ENCODE measurements at places on chromosomes 7 and 10.

DNA sequence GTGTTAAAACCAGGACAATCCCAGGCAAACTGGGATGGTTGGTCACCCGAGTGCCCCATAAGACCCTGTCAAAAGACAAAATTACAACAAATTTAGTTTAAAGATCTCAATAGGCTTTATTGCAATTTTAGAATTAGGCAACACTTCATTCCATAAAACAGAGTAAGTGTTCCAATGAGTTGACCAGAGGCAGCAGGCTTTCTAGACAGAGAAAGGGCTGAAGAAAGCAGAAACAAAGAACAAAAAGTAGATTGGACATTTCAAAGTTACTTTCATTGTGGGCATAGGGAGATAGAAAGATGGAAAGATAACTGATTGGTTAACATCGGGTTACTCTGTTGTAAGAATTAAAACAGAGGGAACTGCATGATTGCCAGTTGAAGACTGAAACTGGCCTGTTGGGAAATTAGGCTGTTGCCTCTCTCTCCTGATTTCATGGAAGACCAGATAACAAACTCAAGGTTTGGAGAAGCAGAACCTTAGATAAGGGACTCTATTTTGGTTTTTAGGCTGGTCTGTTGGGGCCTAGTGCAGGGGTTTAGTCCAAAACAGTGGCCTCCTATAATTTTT is 36.3 kb downstream of the ENTPD1 start:
- no peak for DNase-seq

DNA sequence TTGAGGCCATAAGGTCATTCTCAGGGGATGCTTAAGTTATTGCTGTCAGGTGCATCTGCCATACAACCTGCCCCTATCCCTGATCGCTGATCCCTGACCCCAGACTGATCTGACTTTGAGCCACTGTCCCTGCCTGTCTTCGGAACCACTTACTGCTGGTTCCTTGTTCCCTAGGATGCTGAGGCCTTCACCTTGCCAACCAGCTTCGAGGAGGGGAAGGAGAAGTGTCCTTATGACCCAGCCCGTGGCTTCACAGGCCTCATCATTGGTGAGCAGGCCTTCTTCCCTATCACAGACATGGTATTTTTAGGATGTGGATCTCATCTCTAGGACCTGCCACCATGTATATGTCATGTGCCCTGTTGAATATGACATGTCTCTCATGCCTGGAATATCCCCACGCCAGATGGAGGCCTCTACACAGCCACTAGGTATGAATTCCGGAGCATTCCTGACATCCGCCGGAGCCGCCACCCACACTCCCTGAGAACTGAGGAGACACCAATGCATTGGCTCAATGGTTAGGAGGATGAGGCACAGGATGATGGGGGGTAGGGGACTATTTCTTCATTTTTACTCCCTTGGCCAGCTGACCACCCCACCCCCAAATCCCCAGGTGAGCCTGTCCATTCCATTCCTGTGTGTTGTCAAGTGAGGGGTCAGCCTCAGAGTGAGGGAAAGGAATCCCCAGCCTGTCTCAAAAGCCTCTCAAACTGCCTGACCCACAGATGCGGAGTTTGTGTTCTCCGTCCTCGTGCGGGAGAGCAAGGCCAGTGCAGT is 9.0 kb downstream of the MRPL43 start:
- DNase-seq, result no peak

- no peak for DNase-seq
Observed at GRCh38 chr7:88789480-88790064, 6.0 kb downstream of the TEX47 start.

GRCh38 chr7:138167869-138168296 is 91.6 kb downstream of the AKR1D1 start:
- DNase-seq, result no peak

DNA sequence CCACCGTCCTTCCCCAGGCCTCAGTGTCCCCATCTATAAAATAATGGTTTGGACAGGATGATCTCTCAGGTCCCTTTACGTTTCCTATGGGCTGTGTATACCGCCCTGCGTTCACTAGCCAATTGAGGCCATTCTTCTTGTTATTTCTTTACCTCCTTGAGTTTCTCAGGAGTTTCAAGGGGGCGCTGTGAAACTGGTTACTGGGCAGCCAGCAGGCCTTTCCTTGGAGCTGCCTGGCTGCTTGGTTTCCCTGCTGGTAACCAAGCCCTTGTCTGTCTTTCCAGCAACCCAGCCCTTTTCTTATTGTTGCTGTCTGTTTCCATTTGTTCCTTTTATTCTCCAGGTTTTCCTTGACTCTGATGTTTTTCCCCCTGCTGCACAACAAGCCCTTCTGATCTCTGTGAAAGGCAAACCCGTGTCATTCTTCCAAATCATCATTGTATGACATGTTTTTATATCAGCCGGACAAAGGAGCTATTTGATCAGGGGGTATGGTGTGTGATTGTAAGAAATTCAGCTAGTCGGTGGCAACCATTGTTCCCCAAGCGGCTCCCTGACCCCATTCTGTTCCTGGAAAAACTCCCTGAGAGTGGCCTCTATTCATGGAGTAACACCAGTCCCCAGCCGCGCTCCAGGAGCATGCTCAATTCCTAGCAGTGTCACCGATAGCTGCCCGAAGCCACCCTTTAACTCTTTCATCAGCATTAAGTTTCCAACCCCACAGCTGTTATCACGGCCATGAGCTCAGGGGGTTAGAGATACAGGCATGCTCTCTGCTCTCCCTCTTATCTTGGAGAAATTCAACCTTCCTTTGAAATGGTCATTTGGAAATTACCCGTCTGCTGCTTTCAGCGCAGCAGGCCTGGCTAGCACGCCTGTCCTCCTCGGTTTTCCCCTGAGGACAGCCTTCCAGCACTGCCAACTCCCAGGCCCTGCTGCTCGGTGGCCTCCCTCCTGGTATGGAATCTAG is 26.6 kb downstream of the FGF8 start:
- no peak for DNase-seq

DNA sequence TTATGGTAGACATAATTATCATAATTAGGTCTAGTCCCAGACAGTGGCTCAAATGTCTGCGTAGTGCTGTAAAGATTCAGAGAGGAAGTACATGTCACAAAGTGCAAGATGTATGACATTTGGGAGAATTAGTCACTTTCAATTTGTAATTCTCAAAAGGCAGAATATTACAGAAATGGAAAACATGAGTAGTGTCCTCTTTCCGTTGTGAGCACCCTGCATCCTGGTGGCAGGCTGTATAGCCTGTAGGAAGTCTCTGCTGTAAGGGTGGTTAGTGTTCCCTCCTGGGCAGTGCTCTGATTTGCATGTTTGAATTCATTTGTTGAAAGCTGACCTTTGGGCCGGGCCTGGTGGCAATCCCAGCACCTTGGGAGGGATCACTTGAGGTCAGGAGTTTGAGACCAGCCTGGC is 17.0 kb downstream of the CDK14 start:
- no peak for DNase-seq

- no peak for DNase-seq
Observed at GRCh38 chr7:147153571-147153970, 1037.0 kb downstream of the CNTNAP2 start.

DNA sequence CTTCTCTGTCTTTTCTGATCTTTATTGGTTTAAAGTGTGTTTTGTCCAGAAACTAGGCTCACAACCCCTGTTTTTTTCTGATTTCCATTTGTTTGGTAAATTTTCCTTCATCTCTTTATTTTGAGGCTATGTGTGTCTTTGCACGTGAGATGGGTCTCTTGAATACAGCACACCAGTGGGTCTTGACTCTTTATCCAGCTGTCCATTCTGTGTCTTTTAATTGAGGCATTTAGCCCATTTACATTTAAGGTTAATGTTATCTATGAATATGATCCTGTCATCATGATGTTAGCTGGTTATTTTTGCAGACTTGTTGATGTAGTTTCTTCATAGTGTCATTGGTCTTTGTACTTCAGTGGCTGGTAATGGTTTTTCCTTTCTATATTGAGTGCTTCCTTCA is 10.1 kb downstream of the TEX36 start:
- no peak for DNase-seq

- DNase-seq, result no peak
Observed at GRCh38 chr7:30743371-30744074, 8.4 kb upstream of the INMT start.

DNA sequence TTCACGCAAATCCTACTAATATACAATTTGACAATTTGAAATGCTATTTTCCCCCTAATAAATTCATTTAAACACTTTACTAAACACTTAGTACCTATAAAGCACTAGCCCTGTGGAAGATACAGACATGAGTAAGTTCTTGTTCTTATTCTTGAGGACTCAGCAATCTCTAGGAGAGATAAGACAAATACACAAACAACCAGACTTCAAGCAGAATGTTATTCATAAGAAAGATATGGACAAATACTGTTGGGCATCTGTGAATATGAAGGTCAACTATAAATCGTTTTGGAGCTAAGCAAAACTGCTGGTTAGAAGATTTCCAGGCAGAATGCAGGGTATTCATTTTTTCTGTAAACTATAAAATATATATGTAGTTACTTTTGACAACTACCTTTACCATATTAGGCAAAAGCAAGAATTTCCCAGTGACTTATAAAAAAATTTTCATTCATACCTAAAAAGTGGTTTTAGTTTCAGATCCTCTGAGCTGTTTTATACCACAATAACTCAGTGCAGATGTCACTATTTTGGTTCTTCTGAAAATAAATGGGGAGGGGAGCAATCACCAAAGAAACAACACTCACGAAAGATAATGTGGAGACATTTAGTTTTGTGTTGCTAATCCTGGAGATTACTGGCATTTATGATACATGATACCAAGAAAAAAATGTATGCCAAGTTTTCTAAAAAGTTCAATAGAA is 3.8 kb downstream of the VPS41 start:
- DNase-seq, result no peak

DNA sequence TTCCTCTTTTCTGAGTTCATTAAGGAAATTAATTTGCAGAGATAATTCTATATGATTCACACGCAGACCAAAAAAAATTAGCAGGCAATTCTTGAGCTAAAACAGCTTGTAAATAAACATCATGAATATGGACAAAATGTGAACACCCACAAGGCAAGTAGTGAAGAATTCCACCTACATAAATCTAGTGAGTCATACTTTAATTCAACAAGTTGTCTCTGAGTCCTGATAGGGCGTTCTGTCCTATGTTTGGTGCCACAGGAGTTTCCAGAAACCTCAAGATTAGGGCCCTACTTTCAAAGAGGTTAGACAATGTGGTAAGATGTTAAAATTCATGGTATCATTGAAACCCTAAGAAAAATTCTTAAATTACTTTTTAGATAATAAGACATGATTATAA is 122.3 kb downstream of the SGMS1 start:
- DNase-seq, result no peak

DNA sequence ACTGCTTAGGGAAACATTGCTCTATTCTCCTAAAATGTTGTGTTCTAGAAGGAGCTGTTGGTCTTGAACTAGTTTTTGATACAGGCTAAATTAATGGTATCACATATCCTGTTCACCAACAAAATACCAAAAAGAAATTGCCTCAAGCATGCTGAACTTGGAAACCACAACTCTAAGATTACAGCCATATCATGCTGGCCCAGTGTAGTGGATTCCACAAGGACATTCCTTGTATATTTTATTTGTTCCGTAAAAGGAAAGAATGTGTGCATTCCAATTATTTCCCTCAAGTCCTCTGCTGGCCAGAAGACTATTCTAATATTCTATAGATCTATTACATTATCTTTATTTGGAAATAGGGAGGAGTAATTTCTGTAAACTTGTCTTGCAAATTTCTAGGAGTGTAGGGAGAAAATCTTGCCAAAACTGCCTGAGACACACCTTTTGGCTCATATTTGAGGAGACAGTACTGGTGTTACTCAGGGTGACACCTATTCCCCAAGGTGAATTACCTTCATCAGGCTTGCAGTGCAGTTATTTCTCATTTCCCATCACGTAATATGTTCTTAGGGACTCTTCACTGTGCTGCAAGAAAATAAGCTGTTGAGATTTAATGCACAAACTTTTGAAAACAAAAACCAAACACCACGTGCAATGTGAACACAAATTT is 1.9 kb upstream of the NEBL start:
- no peak for DNase-seq

DNA sequence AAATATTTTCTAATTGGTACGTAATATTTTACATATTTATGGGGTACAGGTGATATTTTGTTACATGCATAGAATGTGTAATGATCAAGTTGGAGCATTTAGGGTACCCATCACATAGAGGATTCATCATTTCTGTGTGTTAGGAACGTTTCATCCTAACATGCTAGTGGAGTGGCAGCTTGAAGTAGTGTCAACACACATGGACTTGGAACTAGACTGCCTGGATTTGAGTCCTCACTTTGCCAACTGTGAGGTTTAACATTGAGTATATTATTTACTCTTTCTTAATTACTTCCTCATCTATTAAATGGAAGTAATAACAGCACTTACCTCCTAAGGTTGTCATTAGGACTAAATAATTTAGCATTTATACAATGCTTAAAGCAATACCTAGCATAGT is 241.9 kb downstream of the PLXDC2 start:
- no peak for DNase-seq

GRCh38 chr7:55124989-55125875 is 106.4 kb downstream of the EGFR start:
- no peak for DNase-seq

DNA sequence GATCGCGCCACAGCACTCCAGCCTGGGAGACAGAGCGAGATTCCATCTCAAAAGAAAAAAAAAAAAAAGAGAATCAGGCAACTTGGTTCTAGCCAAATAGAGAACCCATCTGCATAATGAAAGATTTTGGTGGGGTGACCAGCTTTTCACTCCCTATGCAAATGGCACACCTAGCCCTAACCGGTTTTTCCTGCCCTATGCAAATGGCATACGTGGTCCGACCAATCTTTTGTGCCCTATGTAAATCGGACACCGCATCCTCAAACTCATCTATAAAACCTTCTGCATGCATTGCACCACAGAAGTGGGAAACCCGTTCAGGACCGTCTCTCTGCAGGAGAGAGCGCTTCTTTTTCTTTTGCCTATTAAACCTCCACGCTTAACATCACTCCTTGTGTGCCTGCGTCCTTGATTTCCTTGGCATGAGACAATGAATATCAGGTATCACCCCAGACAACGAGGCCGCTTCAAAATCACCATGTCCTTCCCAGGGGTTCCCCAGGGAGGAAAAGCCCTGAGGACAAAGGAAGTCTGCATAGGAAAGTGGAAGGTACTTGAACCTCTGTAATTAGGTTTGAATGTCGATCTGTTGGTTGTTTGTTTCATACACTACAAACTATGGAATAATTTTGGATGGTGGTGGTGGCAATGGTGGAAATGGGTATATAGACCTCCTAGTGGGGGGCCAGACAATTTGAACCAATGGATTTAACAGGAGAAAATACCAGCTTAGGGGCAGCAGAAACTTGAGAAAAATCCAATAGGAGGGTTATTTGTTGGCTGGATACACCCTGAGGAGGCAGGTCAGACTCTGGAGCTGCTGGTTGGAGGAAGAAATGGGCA is 396.2 kb downstream of the TYW1 start:
- no peak for DNase-seq

GRCh38 chr10:112771733-112772132 is 178.3 kb upstream of the TCF7L2 start:
- no peak for DNase-seq

Measured in SHP77 treated with DMSO at 0.1 percent for 48 hours (cell line).